ENCODE measurements at places on chromosomes 16 and 17. TPM values are rescaled to one million over a fixed set of nuclear protein-coding genes. Genes with fewer than 3 reads are reported as not detected.

Gene RFWD3
- 14.1 TPM for total RNA-seq

Gene CMC2
- total RNA-seq: 79.0 TPM

Gene KRT23
- not detected for total RNA-seq

Gene HSPB9
- not detected for total RNA-seq

Gene TBC1D26
- total RNA-seq: not detected

Gene C17orf100
- total RNA-seq: 0.31 TPM

Gene GLG1
- total RNA-seq: 105 TPM

Gene SLC6A2
- total RNA-seq: not detected

Gene SNRNP25
- total RNA-seq: 16.9 TPM

Gene PYCARD
- 2.3 TPM for total RNA-seq

Gene CCL23
- total RNA-seq: not detected

Gene ACAP1
- not detected for total RNA-seq

Gene SPIRE2
- 2.4 TPM for total RNA-seq

Gene PLXDC1
- total RNA-seq: 49.7 TPM

Gene CACNG5
- not detected for total RNA-seq

Gene CCL17
- total RNA-seq: not detected

Gene TBC1D3H
- not detected for total RNA-seq

Gene SLC7A5
- 47.1 TPM for total RNA-seq

Gene P2RX1
- total RNA-seq: 0.21 TPM

Gene RAP1GAP2
- total RNA-seq: 0.26 TPM

Gene ABCC3
- 2.0 TPM for total RNA-seq

Gene KRTAP4-4
- not detected for total RNA-seq

Gene TP53TG3B
- total RNA-seq: not detected

Gene ZSCAN10
- not detected for total RNA-seq

Gene KRTAP3-2
- total RNA-seq: not detected

Gene COASY
- total RNA-seq: 23.7 TPM

Gene ASGR1
- 0.13 TPM for total RNA-seq

Gene THAP11
- total RNA-seq: 73.3 TPM

Gene TRIM72
- total RNA-seq: 331 TPM

Gene SKAP1
- total RNA-seq: not detected

Gene DNAH17
- total RNA-seq: 0.10 TPM

Gene AOC2
- 0.78 TPM for total RNA-seq

Gene ICAM2
- total RNA-seq: 2.0 TPM

Gene TNS4
- not detected for total RNA-seq

Data from myocyte (in vitro differentiated cells).